ENCODE measurements at places on chromosomes 3 and 15.

DNA sequence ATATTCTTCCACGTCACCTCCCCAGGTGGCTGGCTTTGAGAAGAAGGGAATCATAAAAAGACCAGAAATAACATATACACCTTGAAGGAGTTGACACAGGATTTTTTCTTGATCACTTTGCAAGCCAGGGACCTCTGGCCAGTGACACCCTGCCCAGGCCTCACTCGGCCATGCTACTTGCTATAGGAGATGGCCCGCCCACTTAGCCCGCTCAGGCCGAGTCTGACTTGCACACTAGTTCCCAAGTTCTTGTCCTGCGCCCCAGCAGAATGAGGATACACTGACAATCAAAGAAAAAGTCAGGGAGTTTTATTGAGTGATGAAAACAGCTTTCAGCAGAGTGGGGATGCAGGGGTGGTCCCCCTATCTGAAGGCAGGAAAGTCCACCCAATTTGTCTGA lies 1046.1 kb upstream of the CFAP20DC start:
- no peak for DNase-seq

GRCh38 chr15:59847968-59848367 lies 156.1 kb upstream of the FOXB1 start:
- no peak for DNase-seq

- DNase-seq: no peak
Observed at GRCh38 chr3:54967731-54968161, 39.9 kb upstream of the LRTM1 start.

DNA sequence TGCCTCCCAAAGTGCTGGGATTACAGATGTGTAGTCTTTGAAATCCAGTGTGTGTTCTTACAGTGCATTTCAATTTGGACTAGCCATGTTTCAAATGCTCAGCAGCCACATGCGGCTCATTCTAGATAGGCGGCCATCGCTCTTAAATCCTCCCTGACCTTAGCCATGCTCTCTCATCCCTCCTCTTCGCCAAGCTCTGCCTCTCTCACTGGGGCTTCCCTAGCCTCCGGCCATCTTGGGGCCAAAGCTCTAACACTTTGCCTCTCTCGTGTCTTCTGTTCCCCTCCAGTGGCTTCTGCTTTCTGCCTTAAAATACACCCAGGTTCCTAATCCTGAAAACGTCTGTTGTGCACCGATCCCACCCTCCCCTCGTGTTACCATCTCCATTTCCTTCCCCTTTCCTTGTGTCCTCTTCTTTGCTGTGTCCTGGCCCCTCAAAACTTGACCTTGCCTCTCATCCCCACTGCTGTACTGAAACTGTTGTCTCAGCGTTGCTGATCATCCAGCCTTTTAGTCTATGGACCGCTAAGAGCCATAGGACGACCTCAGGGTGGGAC lies 1.4 kb upstream of the GHRL start:
- no peak for DNase-seq

DNA sequence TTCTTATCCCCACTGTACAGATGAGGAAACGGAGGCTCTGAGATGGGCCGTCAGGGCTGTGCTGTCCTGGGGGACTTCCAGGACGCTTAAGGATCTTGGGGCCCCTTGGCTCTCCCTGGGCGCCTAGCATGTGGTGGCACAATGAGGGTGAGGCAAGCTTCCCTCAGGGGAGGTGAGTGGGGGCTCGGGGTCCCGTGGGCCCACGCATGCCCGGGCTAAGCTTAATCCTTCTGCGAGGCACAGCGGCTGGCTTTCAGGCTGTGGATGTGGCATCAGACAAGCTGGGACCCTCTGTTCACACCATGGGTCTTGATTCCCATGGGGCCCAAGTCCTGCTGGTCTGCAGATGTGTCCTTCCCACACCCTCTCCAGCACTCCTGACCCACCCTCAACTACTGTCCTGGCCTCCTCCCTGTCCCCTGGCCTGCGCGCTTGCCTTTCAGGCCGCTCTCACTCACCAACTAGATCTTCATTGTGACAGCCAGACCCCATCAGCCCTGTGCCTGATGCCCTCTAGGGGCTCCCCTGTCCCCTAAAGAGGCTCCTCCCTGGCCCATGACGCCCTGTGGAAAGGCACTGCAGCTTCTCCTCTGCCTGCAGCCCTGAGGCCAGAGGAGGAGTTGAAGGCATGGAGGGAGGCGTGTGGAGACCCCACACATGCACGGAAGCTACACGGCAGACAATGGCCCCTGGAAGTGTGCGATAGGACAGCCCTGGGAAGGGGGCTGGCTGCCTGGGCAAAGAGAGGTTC lies 11.3 kb downstream of the DUSP7 start:
- DNase-seq: no peak

DNA sequence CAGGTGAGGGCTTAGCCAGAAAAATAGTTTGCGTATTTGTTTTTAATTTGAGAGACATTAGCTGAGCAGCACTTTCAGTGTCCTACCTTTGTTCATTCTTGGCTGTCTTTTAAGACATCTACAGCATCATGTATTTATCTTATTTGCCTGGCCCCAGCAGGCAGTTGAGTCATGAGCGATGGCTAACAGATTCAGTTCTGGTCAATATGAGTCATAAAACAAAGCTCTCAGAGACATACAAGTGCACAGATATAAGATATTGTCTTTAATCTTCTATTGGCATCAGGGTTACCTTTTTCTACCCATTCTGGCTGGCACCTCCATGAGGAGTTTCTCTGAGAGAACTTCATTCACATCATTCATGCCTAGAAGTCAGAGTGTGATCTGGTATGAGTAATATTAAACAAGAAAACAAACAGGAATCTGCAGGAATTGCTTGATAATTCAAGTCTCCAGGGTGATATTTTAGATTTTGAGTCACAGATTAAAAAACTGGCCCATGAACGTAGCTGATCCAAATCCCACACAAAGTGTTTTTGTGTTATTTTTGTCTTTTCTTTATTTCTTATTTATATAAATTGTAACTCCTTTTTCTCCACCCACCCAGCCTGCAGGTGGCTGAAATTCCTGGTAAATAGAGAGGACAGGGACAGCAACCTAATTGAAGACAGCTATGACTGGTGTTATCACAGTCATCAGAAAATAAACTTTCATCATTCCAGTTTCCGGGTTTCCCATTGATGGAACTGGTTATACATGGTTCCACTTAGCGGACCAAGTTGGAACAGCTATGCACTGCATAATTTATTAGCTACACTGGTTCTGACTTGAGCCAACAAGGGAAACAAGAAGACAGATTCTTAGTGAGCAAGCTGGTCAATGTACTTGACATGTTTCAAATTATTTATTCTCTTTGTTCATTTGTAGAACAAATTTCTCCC lies 47.3 kb downstream of the PLSCR2 start:
- DNase-seq: peak; percentile 13

DNA sequence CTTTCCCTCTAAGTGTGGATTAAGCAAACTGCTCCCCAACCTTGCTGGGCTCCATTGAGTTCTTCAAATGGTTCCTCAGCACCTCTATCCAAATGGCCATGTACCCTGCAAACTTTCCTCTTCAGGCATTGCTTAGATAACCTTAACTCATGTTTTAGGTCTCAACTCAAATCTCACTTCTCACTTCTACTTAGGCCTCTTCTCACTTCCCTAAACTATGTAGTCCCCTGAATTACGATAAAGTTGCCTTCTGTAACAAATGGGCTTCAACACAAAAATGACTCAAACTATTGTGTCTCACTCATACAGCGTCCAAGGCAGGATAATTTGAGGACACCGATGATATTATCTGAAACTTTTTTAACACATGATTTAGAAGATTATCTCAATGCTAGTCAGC lies 62.4 kb upstream of the STAC start:
- DNase-seq: no peak

DNA sequence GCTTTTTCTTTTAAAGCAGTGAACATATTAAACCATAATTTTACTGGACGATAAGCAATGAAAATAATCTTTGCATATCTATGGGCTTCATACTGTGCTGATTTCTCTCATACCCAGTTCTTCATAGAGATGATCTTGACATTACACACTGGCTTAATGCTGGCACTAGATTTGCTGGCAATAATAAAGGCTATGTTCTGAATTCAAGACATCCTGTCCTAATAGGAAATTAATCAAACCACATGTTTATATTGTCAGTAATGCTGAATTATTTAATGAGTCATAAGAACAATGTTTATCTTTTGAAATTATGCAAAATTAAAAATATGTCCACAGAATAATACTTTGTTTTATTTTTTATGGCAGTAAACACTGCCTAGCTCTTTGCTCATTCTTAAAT lies 643.2 kb downstream of the OTOL1 start:
- no peak for DNase-seq

- no peak for DNase-seq
Observed at GRCh38 chr3:191139736-191140135, 59.3 kb upstream of the OSTN start.

GRCh38 chr3:101900736-101901135 lies 51.4 kb downstream of the NFKBIZ start:
- DNase-seq: no peak

DNA sequence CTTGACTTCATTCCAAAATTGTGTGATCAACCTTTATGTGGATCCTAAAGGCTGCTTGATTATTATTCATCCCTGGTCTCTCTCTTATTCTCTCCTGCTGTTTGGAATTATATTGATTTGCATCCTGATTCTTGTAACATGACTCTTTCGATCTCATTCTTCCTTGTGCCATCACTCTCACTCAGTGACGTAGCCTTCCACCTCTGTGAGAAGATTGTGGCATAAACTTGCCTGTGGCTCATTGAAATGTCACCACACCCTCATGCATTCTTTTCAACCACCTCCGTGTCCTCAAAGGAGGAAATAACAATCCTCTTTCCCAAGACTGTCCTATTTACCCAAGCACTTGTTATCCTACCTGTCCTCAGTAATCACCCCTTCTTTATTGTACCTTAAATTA lies 41.3 kb upstream of the GCNT3 start:
- no peak for DNase-seq

DNA sequence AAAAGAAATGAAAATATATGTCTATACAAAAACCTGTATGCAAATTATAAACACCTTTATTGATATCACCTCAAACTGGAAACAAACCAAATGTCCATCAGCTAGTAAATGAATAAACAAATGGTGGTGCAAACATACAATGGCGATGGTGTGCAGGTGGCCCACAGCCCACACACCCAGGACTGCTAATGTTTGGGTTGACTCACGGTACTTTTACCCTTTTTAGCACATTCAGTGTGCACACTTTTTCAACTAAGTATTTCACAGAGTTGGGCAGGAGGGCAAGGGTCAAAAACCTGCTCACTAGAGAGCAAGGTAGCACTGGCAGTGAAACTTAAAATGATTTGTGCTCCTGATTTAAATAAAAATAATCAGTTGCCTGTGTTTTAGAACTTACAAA lies 123.1 kb upstream of the BHLHE40 start:
- no peak for DNase-seq

- no peak for DNase-seq
Observed at GRCh38 chr3:109920749-109921148, 583.4 kb upstream of the DPPA4 start.

GRCh38 chr3:127350172-127351050 lies 62.6 kb upstream of the PRR20G start:
- DNase-seq: no peak

GRCh38 chr15:74409225-74409624 lies 24.5 kb downstream of the SEMA7A start:
- no peak for DNase-seq

GRCh38 chr15:99143242-99143641 lies 38.4 kb downstream of the SYNM start:
- DNase-seq: no peak

GRCh38 chr15:96146726-96147125 lies 183.8 kb upstream of the NR2F2 start:
- no peak for DNase-seq

DNA sequence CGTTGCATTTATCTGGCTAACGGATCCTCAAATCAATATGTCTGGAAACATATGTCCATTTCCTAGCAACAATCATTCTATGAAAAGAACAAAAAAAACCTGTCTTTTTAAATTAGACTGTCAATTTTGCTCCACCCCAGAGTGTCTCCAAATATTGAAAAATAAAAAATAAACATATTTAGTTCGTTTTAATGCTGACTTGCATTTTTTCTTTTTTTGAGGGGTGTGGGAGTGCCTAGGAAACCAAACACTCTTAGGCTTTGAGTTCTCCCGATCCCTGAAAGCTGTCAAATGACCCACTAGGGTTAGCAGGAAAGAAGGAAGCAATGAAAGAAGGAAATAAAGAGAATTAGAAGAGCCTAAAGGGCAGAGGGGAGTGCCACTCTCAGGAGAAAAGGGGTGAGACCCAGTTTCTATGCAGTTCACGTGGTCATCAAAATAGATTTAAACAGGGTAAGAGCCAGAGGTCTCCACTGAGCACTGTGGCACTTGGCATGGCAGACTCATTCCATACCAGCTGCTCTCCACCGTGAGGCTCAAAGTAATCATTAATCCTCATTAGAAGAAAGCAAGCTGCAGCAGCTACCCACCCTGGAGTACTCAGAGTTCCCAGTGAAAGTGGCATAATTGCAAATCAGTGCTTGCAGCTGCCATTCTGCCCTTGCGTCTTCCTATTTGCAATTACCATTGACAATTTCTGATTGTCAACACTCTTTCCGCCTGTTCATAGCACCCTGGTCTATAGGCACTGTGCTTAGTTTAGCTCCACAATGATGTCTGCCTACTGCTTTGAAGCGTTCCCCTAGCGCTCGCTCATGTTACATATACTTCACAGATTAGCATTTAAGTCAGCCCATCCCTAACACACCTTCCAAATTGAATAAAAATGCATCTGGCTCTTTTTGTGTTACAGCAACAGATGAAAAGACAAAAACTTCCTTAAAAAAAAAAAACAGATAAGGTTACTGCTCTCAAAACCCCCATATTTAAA lies 32.3 kb downstream of the PDZRN3 start:
- peak; percentile 3 for DNase-seq
